Upper lobe of left lung (tissue), 6 donors: ENCODE measurements at places on chromosomes 16 and 17. TPM values are rescaled to one million over a fixed set of nuclear protein-coding genes. Genes with fewer than 3 reads are reported as not detected.
A peak's percentile ranks its signal among the peaks of the same experiment; 100 is the strongest.

The KCTD19 gene
- total RNA-seq, result not detected

- no peak for DNase-seq
Measured at GRCh38 chr17:43962479-43962878, 8.7 kb upstream of the PYY start.

DNA sequence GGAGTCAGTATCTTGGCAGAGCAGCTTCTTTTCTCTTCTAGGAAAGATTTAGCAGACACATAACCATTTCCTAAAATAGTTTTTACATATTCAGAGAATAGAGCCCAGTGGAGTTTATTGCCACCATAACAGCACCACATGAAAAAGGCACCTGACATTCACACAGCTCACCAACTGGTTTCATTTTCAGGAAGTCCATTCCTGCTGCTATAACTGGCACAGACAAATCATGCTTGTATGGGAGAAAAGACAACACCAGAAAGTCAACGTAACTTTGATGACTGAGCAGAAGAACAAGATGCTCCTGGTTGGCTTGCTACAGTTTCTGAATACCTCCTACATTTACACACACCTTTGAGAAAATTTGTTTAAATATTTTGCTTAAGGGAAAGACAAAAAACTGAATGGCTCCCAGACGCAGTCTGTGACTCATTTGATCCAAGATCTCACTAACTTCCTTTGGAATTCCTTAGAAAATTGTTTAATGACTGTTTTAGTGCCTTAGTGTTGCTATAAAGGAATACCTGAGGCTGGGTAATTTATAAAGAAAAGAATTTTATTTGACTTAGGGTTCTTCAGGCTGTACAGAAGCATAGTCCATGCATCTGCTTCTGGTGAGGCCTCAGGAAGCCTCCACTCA, 1380.6 kb downstream of the CDH8 start:
- no peak for DNase-seq

DNA sequence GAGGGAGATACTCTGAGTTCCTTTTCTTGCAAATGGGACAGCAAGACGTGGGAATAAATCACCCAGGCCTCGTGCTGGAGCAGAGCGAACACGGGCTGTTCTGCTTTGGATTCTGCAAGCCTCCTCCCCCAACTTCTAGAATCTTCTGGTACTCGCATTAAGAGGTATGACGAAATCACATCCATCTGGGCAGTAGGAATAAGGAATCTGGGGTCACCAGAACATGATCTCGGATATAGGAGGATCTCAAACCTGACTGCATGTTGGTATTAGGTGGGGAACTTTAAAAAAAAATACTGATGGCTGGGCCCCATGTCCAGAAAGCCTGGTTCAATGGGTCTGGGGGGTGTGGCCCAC, 49.8 kb upstream of the USP7 start:
- DNase-seq, result no peak

GRCh38 chr16:85678016-85678415, 10.7 kb downstream of the GINS2 start:
- DNase-seq, result no peak

DNA sequence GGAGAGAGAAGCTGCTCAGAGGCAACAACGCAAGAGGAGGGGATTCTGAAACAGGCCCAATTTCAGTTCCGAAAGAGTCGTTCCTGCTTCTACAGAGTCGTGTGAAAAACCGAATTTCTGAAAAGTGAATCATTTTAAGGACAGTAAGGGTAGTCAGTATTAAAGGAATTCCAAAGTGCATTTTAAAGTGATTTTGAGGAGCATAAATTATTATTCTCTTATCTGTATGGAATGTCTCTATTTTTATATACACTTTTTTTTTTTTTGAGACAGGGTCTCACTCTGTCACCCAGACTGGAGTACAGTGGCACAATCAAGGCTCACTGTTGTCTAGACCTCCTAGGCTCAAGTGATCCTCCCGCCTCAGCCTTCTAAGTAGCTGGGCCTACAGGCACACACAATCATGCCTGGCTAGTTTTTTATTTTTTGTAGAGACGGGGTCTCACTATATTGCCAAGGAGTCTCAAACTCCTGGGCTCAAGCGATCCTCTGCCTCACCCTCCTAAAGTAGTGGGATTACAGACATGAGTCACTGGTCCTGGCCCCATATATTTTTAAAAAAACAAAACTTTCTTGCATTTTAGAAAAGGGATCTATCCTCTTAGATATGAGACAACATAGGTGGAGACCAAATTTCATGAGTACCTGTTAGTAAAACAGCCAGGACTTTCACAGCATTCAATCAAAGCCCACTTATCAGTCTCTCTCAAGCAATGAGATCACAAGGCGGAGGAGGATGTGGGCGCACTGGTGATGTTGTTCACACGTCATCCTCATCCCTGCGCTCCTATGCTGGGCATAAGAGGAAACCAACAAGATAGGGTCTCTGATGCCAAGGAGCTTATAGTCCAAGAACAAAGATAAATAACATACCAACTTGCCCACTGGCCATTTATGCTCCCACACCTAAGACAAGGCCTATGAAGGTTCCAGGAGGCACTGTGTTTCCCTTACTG, 53.2 kb downstream of the SMG6 start:
- no peak for DNase-seq

GRCh38 chr16:77868478-77868877, 80.1 kb downstream of the VAT1L start:
- no peak for DNase-seq

GRCh38 chr16:1431497-1432270, 806 bp downstream of the PERCC1 start:
- DNase-seq, result peak; percentile 72

DNA sequence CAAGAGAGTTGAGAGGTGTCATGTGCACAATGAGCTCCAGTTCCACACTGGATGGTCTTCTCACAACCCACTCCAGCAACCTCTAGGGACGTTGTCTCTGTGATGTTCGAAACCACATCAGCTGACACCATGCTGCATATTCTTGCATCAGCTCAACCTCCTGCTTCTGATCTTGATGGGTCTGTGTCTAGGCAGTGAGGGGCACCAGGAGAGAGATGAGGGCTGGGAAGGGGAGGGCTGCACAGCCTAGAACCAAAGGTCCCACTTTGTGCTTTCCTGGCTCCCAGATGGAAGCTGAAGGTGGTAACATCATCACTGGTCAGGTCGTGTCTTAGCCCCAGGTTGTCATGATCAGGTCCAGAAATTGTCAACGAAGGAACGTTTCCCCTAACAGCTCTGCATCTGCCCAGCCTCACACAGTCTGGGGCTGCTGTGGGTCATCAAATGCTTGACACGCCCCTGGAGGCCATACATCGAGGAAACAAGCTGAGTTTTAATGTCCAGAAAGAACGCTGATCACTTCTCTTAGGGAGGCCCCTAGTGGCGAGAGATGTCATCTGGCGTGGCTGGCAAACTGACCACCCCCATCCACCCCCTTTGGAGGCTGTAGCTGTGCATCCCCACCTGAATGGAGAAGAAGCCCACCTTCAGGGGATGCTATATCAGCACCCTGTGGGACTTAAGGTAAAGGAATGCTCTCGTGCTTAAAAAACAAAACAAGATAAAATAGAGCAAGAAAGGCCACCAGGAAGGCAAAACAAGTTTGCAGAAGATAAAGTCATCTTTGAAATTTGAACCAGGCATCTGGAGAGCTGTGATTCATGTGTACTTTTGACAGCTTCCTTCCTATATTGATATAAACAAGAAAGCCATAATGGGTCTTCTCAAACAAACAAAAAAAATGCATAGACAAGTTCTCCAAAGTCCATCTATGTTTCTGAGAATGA, 58.3 kb downstream of the WIPI1 start:
- no peak for DNase-seq

GRCh38 chr16:80682421-80683070, 121.9 kb downstream of the CDYL2 start:
- no peak for DNase-seq

GRCh38 chr17:40821536-40821935, 878 bp downstream of the KRT10 start:
- no peak for DNase-seq

DNA sequence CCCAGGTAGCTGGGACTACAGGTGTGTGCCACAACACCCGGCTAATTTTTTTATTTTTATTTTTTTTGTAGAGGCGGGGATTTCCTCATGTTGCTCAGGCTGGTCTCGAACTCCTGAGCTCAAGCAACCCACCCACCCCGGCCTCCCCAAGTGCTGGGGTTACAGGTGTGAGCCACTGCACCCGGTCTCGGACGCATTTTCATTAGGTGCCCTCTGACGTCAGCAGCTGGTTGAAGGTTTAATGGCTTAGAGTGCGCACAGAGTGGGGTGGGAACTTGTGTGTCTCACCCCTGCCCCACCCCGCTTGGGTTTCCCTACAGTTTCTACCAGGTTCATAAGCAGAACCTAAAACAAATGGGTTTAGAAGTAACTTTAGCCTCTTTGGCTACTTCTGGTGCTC, 109.0 kb downstream of the N4BP1 start:
- no peak for DNase-seq

The CALB2 gene
- 1.0 TPM for total RNA-seq

The CTRB2 gene
- not detected for total RNA-seq

DNA sequence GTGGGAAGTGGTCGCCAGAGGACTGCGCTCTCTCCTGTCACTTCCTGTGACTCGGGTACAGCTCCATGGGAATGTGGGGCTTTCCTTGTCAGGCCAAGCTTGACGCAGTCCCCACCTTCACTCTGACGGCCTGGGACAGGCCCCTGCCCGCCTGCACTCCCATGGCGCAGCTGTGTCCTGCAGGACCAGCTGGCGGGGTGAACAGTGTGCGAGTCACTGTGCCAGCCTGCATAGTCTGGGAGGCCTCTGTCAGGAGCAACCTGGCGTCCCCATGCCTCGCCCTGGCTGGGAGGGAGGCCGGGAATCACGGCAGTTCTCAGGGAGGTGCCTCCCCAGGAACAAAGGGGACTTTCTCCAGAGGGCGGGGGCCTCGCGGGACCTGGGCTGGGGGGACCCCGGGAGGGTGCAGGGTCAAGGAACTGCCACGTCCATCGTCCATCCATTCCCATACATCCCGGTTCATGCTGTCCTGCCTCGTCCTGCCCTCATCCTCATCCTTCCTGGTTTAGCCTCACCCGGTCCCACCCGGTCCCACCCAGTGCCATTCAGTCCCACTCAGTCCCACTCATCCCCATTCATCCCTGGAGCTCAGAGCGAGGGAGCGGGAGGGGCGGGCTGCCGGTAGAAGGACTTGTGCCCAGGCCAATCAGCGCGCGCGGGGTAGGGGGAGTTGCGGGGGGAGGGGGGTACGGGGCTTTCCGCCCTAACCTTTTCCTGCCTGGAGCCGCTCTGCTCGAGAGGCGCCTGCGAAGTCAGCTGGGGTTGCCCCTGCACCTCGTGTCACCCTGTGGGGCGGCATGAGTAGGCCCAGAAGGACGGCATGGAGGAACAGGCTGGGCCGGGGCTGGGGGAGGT, 13.4 kb downstream of the FLYWCH1 start:
- peak; percentile 69 for DNase-seq

DNA sequence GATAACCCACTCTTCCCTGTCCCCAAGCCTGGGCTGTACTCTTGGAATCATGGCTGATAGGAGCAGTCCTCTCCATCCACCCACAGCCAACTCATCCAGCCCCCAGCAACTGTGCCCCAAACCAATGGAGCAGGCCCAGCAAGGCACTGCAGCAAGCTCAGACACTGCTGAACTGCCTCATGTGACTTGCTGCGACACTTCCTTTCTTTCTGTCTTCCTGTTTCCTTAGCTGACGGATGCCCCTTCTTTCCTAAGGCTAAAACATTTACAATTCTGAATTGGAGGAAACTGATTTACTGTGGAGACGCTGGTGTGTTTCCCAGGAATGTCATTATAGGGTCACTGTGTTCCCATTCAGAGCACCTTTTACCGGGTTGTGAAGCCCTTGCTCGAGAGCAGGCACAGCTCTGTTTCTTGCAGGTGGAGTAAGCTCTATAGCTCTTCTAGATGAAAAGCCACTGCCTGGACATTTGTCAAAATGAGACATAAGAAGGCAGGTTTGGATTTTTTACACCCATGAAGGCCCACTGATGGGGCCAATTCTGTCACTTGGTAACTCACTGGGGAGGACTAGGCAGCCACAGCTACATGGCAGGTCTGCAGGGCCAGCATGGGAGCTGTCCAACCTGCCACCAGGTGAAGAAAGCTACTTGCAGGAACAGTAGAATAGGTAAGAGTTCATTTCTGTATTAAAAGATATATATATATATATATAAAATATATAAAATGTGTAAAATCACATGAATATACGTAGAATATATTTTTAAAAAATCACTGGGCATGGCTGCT, 27.4 kb downstream of the TMEM11 start:
- DNase-seq, result peak; percentile 40

DNA sequence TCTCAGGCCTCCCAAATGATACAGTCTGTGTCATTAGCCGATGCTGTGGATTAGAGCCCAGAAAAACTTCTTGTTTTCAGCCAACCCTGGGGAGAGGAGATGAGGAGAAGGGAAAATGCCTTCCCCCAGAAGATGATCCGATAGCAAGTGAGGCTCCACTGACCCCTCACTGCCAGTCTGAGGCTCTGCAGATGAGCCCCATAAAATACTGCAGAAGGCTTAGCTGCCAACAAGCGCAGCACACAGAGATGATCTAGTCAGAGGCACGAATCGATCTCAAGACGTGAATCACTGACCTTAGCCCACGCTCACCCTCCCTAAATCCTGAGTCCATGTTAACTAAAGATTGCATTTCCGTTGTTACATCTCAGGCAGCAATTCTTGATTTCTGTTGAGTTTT, 31.5 kb downstream of the SALL1 start:
- no peak for DNase-seq

- DNase-seq, result peak; percentile 55
Measured at GRCh38 chr16:31352376-31353115, 2.4 kb upstream of the ITGAX start.

The FOXN1 gene
- total RNA-seq, result not detected

The SLC47A1 gene
- total RNA-seq, result 13.0 TPM
